ENCODE measurements at places on chromosomes 5 and 9. TPM values are rescaled to one million over a fixed set of nuclear protein-coding genes. Genes with fewer than 3 reads are reported as not detected.

Gene SUSD3
- polyA plus RNA-seq, result 0.31 TPM

Gene ANKRD18B
- 0.07 TPM for polyA plus RNA-seq

Gene CCDC152
- 0.60 TPM for polyA plus RNA-seq

DNA sequence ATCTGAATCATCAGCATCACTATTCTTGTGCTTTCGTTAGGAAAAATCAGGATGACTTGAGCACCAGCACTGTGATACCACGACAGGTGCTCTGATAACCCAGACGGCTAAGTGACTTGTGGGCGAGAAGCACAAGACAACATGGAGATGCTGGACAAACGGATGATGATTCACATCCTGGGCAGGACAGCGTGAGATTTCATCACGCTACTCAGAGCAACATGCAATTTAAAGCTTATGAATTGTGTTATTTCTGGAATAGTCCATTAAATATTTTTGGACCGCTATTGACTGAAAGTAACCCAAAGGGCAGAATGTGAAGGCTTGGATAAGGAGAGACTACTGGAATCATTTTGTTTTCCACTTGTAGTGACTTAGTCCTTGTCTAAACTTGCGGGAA lies 114.8 kb upstream of the DAPK1 start:
- no peaks in the 10 kb centered on the region for H3K4me1 ChIP-seq
- H3K4me3 ChIP-seq, result no peak overlapping the region
- no peaks in the 10 kb centered on the region for H3K36me3 ChIP-seq
- no peak overlapping the region for H3K27ac ChIP-seq
- DNase-seq, result peak; percentile 24
- no peaks in the 10 kb centered on the region for H3K27me3 ChIP-seq

- no peak for DNase-seq
- H3K27me3 ChIP-seq, result no peaks in the 10 kb centered on the region
- H3K36me3 ChIP-seq, result no peaks in the 10 kb centered on the region
- no peak overlapping the region for H3K4me3 ChIP-seq
Measured at GRCh38 chr5:136076067-136076466, 47.3 kb downstream of the TGFBI start.

- H3K27me3 ChIP-seq, result no peaks in the 10 kb centered on the region
- H3K4me3 ChIP-seq, result peak overlapping the region; percentile 75
- H3K36me3 ChIP-seq, result no peaks in the 10 kb centered on the region
- no peak overlapping the region for H3K27ac ChIP-seq
Measured at GRCh38 chr9:121303456-121304451, 35.8 kb downstream of the GSN start.
